ENCODE measurements at places on chromosomes 2 and 18.

DNA sequence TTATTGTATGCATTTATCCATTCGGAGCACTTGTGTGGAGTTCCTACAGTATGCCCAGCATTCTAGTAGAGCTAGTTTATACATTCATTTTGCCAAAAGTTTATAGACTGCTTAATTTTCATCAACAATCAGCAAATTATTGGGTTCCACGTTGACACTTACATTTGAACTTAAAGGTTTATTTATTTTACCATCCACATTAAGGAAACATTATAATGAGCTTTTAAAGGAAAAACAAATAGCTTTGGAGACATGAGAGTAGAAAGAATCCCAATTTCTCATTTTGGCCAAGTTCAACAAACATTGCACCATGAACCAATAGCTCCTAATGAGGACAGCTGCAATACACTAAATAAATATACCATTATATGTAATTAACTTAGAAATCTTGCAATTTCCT, 501.2 kb upstream of the SMIM21 start:
- no peak for DNase-seq

- DNase-seq: peak; percentile 53
Measured at GRCh38 chr2:234705108-234705507, 208.2 kb upstream of the ARL4C start.

GRCh38 chr2:28477087-28477486, 18.8 kb upstream of the PLB1 start:
- no peak for DNase-seq

DNA sequence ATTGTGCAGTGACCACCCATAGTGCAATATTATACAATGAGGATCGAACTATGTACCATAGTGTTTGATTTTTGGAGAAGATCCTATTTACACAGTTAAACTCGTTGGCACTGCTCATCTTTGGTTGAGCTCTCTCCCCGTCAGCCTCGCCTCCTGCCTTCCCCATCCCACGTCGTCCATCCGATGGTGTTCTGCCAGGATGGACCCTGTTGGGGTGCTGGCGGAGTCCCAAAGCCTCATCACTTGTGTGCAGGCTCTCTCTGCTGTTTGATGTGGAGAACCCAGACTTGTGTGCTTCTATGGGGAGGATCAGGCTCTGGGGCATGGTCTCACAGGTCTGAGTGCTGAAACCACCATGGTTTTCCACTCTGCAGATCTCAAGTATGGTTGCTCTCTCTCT, 85.4 kb downstream of the ITGB1BP1 start:
- DNase-seq: no peak

DNA sequence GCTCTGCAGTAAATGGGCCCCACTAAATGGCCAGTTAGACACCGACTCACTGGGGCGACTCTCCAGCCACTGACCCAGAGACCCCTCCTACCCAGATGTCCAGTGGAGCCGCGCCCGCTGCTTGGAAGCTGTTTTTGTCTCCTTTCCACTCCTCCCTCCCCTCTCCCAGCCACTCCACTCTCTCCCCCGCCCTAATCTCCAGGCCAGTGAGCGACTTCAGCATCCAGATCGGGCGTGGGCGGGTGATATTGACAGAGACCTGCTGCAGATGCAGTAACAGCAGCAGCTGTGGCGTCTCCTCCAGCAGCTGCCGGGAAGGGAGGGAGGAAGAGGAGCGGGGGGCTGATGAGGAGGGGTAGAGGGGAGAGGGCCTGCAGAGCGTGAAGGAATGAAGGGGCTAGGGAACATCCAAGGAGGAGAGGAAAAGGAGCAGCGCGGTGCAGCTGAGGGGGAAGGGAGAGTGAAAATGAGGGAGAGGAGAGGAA, at the start of gene SCN7A:
SCN7A (minus strand) TSS at position 110 of the 485 bp plus-strand sequence. CDS start 16,553 bp downstream, outside the sequence.
- DNase-seq: peak; percentile 39

DNA sequence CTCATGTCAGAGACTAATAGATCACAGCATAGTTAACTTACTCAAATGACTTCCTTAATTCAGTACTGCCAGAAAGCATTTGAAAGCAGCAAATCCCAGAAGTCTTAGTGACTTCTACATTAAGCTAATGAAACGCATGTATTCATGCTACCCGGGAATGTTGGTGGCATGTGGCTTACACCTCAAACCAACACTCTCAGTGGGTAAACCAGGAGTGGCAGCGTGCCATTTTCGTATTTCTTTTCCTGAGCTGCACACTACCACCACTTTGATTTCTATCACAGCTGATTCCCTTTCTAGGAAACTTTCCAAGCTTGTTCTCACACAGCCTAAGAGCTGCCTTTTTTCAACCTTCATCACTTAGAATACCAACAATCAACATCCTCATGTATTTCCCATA, 646.6 kb downstream of the NRXN1 start:
- no peak for DNase-seq

All from fibroblast of skin of abdomen (primary cell).